ENCODE measurements at places on chromosomes 13 and 19. TPM values are rescaled to one million over a fixed set of nuclear protein-coding genes. Genes with fewer than 3 reads are reported as not detected.

Gene GDF15
- 1.7 TPM for total RNA-seq

Gene SLC7A10
- total RNA-seq = 130 TPM

Gene MUC16
- not detected for total RNA-seq

Gene ZNF709
- total RNA-seq = 1.5 TPM

Gene ZNF557
- 7.9 TPM for total RNA-seq

Gene HCN2
- total RNA-seq = not detected

Gene SOX1
- total RNA-seq = not detected
